ENCODE measurements at places on chromosomes 3 and 15.

DNA sequence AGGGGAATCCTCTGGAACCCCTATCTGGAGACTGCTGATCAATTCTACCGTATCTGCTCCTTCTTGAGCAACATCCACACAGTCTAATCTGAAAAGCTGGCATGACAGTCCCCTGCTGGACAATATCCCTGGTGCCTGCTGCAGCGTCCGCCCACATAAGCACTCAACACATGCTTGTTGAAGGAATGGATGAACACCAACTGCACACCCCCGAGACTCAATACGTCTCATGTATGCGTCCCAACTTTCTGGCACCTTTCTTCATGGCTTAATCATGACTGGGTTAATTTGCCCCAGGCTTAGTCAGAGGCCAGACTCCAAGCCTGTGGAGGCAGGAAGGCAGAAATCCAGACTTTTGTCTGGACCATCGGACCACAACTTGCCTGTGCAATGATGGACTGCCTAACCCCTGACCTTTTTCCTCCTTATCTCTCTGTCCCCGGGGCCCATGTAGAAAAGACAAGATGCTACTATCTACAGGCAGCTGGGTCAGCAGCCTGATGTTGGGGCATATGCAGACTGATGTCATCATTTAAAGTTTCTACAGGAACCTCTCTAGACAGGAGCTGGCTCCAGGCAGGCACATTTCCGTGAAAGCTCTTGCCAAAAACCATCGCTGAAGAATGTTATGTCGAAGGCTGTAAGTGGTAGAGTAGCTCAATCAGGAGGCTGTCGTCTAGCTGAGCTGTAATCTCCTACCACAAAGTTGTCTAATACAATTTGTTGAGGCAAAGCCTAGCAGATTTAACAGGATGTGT, 114.1 kb upstream of the TPM1 start:
- DNase-seq: no peak

DNA sequence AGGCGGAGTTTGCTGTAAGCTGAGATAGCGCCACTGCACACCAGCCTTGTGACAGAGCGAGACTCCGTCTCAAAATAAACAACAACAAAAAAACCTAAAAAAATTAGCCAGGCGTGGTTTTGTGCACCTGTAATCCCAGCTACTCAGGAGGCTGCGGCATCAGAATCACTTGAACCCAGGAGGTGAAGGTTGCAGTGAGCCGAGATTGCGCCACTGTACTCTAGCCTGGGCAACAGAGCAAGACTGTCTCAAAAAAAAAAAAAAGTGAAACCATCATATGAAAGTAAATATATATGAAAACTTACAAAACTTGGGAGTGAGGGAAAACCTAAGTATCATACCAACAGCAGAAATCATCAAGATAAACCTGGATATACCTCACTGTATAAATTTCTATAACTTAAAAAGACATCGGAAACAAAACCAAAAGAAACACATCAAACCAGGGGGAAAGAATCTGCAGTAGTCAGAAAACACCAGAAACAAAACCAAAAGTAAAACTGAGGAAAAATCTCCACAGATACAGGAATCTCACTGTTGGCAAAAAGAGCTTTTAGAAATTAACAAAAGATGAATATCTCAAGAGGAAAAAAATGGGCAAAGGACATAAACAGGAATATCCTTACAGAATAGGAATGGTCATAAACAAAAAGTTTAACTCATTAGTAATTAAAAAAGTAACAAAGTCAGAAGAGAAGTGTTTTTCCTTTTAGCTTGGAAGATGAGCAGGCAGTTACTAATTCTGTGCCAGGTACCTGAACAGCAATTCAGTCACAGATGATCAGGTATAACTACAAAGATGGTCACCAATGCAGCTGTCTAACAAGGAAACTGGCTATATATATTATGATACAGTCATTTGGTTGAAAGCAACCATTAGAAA, 41.3 kb downstream of the ETV5 start:
- DNase-seq: no peak

DNA sequence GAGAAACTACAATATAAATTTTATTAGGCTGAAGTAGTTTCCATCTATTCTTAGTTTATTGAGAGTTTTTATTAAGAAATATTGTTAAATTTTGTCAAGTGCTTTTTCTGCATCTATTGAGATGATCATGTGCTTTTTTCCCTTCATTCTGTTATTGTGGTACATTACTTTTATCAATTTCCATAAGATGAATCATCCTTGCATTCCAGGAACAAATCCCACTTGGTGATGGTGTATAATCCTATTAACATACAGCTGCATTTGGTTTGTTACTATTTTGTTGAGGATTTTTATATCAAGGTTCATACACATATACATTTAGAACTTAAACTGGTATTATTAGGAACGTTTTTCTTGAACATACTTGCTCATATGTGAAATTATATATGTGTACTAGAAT, 199.8 kb downstream of the TBC1D5 start:
- DNase-seq: no peak

GRCh38 chr3:157175691-157176507, 16.0 kb upstream of the CCNL1 start:
- DNase-seq: no peak

DNA sequence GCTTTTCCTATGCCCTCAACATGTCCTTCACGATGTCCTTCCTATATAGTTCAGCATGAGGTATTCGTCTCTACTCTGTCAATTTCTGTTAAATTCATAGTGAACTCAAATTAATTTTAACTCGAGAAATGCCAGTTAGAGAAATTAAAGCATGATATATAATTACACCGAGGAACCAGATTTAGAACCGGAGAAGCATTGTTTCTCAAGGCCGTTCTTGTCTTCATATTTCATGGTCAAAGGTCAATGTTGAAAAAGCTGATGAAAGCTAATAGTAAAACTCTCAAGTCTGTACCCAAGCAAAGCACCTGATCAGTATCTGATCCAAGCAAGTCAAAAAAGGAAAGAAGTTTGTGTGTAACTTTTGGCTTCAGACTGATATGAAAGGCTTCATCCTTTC, 163.8 kb downstream of the ZBTB20 start:
- DNase-seq: no peak

DNA sequence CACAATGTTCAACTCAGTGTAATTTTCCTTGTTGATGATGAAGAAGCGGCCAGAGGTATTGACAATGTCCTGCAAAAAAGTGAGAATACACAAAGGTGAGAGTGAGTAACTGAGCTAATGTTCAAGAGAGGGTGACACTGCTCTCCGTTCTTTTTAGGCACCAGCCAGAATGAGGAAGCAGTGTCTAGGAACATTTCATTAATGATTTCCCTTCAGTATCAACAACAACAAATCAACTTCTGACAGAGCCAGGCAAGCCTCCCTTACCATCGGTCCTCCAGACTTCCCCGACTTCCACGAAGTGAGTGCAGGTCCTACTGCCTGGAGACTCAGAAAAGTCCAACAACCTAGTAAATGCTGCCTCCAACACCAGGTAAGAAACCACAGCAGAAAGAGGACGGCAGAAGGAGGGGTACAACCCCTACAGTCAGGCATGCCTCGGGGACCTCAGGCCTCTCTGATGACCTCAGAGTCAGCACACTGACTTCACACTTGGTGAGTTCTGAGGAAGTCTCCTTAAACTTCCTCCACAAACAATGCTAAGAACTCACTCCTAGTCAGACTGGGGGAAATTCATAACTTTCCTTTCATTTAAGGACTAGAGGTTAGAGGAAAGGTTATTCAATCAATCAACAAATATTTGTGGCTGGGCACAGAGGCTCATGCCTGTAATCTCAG, 62.7 kb downstream of the NPTN start:
- DNase-seq: no peak
